Stimulated activated CD8-positive, alpha-beta memory T cell treated with anti-CD3 and anti-CD28 coated beads, Interleukin-2, amount 100 ng/mL, for 1 hour (primary cell): ENCODE measurements at places on chromosomes 7 and 10.

DNA sequence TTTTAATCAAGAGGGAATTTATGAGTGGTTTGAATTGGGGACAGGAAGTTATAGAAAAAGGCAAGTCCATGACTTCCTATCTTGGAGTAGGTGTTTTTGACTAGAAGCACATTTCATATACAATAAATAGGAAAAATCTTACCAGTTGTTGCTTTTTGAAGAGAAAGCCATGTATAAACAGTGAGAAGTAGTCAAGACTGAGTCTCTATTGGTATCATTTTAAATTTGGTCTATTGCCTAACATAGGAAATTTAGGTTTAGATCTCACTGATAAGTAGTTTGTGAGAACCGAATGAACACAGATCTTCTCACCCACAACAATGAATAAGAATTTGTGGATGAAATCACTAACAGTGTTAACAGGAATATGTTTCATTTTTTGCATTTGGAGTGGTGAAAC, 387.2 kb downstream of the BBS9 start:
- DNase-seq = no peak

DNA sequence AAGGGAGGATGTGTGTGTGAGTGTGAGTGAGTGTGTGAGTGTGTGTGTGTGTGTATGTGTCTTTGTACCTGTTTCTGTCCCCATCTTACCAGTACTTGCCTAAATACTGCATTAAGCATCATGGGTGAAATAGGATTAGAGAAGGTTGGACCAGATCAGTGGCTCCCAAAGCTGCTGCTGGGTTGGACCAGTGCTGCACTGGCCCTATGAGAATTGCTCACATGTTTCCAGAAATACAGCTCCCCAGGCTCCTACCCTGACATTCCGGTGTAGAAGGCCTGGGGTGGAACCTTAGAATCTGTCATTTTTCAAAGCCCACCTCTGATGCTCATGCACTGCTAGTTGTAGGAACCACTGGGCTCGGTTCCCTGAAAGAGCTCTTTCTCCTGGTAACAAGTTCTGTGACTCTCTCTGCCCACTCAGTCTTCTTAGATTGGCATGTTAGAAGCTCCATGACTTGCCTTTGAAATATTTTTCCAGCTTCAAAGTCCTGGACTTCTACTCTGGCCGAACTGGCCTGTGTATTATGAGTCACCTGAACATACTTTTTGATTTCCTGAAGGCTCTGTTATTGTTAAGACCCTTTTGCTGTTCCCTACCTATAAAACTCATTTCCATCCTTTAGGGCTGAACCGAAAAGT, 224.7 kb downstream of the CUX1 start:
- DNase-seq = no peak

DNA sequence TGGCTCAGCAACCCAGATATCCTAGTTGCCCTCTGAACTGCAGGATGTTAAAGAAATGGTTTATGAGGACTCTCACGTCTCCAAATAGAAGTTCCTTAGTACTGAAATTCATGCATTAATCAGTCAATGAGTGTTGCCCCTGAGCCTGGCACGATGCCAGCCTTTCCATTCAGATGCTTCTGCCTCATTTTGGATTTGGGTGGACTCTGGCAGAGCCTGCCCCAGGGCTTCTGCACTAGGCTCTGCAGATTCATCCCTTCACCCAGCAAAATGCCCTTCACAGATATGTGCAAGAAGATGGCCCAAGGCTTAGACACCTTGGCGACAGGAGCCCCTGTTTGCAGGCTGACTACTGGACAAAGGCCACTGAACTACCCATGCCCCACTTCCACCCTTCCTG, 747.8 kb downstream of the GRID1 start:
- no peak for DNase-seq

- no peak for DNase-seq
Measured at GRCh38 chr7:79459381-79459780, 5.9 kb upstream of the MAGI2 start.

- no peak for DNase-seq
Measured at GRCh38 chr10:68153473-68154210, 44.4 kb downstream of the MYPN start.

- DNase-seq = no peak
Measured at GRCh38 chr7:80165177-80165576, 30.5 kb downstream of the GNAI1 start.
